ENCODE measurements at places on chromosomes 2 and 18. TPM values are rescaled to one million over a fixed set of nuclear protein-coding genes. Genes with fewer than 3 reads are reported as not detected.

Gene CCDC178
- 1.7 TPM for polyA plus RNA-seq

DNA sequence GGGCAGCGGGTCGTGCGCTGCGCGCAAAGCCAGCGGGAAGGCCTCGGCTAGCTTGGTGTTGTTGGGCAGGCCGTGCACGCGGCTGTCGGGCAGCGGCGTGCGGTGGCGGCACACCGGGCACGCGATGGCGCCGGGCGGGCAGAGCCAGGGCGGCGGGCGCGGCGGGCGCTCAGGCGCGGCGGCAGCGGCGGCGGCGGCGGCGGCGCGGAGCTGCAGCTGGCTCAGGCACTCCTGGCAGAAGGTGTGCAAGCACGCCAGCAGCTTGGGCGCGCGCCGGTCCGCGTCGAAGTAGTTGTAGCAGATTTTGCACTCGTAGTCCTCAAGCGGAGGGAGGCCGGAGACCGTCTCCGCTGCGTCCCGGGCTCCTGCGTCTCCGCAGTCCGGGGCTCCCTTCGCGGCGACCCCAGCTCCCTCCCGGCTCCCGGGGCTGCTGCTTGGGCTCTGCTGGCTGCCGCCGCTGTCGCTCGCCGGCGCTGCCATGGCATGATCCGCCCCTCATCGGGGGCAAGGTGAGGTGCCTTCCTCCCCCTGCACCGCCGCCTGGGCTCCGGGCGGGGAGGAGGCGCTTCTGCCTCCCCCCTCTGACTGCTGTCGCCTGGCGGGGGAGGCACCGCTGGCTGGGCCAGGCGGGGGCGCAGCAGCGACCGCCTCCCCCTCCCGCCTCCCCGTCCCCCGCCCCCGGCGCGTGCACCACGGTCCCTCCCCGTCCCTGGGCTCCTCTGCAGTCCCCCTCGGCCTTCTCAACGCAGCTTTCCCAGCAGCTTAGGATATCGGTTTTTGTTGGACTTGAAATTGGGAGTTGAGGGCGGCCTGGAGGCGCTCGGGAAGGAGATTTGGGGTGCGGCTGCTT is 21.0 kb upstream of the PAX3 start:
- DNase-seq, result no peak

DNA sequence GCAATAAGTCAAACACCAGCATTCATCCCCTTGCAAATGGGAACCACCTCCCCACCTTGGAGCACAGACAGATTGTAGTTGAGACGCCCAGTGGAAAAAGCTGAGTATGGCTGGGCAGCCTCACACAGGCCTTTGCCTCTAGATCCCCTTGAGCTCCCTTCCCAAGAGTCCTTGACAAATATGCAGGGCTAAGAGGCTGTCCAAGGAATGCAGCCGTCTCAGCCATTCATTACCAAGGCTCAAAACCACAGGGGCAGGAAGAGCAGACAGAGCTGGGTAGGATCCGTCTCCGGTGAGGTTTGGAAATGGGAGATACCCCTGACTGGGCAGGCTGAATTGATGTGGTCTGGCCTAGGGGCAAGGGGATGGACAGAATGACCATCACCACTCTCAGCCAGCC is 557.1 kb downstream of the TNS1 start:
- no peak for DNase-seq

Gene GPR35
- polyA plus RNA-seq, result 1.5 TPM

- no peak for DNase-seq
These were observed 140.8 kb upstream of the ZEB2 start for GRCh38 chr2:144660518-144661316.

Gene RAD51AP2
- polyA plus RNA-seq, result 0.21 TPM

DNA sequence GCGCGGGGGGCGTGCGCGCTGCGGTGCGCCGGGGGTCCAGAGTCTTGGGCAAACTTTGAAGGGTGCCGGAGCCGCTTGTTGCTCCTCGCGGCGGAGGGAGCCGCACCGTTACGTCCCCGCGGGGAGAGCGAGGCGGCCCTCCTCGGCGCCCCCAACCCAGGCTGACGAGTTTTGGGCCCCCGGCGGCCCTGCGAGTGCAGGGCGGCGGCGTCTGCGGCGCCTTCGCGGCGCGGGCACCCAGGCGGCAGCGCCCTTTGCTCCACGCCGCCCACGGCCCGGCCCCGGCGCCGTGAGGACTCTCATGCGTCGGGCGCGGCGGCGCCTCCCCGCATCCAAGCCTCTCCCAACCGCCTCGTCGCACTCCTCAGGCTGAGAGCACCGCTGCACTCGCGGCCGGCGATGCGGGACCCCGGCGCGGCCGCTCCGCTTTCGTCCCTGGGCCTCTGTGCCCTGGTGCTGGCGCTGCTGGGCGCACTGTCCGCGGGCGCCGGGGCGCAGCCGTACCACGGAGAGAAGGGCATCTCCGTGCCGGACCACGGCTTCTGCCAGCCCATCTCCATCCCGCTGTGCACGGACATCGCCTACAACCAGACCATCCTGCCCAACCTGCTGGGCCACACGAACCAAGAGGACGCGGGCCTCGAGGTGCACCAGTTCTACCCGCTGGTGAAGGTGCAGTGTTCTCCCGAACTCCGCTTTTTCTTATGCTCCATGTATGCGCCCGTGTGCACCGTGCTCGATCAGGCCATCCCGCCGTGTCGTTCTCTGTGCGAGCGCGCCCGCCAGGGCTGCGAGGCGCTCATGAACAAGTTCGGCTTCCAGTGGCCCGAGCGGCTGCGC is 814 bp downstream of the FZD7 start:
- no peak for DNase-seq

Gene FOXI3
- polyA plus RNA-seq, result 0.14 TPM

- DNase-seq, result no peak
These were observed 5.0 kb downstream of the ST8SIA5 start for GRCh38 chr18:46751882-46752281.

Gene C2orf76
- 19.3 TPM for polyA plus RNA-seq

DNA sequence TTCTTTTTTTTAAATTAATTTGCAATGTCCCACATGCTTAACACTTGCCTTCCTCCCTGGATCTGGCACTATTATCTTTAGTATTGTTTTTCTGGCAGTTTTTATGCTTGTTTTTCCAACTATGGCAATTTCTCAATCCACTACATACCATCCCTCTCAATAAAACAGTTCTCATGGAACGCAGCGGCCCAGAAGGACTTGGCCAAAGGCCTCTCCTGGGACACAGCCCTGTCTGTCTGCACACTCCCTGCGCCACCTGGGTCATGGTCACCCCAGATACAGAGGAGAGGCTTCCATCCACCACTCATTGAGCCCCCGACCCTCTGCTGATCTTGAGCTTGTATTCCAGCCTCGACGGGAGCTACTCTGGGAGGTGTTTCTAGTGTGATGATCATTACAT is 91.2 kb downstream of the TWIST2 start:
- no peak for DNase-seq

Gene CCBE1
- 26.4 TPM for polyA plus RNA-seq

DNA sequence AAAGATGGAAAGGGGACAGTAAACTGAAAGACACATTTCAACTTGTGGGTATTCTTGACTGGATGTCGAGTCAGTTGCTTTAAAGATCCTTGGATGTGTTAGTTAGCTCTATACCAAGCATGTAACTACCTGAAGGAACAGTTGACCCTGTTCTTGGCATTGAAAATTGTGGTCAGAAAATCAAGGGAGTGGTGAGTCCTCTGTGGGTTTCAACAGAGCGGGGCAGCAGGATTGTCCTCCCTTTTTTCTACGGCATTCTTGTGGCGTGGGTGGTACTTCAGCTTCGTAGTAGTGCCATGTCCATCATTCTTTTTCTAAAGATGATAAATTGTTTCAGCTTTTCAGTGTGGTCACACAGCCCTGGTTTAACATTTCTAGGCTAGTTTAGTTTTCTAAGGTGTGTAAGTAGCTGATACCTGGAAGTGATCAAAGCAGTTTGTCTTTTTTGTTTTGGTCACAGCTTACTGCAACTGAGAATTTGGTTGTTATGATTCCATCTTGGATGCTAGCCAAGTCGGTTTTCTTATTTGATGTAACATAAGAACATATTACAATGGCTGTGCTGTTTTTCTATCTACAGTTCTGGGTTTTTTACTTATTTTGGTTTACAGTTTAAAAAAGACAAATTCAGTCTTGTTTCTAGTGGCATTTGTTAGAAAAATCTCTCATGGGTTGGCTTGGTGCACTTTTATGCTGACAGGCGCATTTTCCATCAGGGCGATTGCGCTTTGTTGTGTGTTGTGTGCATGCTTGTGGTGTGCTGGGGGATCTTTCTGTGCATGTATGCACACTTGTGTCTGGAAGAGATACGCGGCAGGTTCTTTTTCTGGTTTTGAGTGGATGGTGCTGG is 84.7 kb downstream of the ZNF407 start:
- no peak for DNase-seq

Gene FIGLA
- polyA plus RNA-seq, result not detected

GRCh38 chr2:53569957-53570727 is 197.5 kb upstream of the CHAC2 start:
- no peak for DNase-seq

Gene SIX2
- polyA plus RNA-seq, result 26.4 TPM

Gene MYO3B
- 9.2 TPM for polyA plus RNA-seq

DNA sequence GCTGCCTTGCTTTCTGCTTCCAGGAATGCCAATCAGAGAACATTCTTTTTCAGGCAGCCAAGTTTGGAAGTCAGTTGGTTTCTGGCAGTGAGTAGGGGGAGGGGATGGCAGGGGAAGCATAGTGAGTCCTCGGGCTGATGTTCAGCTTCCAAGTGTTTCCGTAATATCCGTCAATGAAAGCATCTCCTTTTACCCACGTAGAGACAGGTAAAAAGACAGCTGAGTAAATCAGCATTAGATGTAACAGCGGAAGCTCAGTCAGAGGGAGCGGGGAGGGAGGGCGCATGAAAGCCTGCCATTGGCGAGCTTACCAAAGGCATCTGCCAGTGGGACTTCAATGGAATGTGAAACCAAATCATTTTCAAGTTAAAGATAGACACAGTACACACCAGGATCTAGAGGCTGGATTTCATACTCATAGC is 117.1 kb upstream of the DTNA start:
- DNase-seq, result peak; percentile 21

DNA sequence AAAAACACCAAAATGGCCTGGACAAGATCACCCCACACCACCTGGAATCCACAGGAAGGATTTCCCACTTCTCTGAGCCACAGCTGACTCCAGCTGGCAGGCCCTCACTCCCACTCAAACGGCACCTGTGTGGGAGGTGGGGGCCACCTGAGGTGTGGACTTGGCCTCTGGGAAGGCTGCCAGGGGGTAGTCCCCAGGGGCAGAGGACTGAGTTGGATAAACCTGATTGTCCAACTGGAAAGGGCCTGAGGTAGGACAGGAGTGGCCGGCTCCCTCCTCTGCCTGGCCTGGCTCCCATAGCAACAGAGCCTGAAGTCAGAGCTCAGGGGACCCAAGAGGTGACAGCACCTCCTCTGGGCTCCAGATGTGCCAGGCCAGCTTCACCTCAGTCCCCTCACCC is 300.2 kb downstream of the CELF4 start:
- DNase-seq, result no peak

Gene QPCT
- 11.7 TPM for polyA plus RNA-seq

DNA sequence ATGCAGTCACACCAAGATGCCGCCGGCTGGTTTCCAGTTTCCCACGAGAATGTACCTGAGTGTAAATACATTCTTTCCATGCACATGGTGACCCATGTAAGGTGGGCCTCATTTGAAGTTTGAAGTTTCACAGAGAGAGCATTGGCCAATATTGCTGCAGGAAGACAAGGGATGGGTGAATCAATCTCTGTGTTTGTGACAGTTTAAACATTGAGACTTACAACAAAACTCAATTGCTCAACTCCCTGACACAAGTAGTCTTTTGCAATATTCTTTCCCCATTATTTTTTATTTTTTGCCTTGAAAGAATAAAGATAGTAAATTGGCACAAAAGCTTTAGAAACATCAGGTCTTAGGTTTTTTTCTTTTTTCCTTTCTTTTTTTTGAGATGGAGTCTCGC is 5.1 kb downstream of the SERPINB2 start:
- no peak for DNase-seq

GRCh38 chr2:46353509-46353908 is 56.3 kb downstream of the EPAS1 start:
- DNase-seq, result no peak

- no peak for DNase-seq
These were observed 39.2 kb downstream of the TRIP12 start for GRCh38 chr2:229882583-229882982.
